Cerebellar cortex (tissue), 1 donor: ENCODE measurements at places on chromosomes 11 and 22.

DNA sequence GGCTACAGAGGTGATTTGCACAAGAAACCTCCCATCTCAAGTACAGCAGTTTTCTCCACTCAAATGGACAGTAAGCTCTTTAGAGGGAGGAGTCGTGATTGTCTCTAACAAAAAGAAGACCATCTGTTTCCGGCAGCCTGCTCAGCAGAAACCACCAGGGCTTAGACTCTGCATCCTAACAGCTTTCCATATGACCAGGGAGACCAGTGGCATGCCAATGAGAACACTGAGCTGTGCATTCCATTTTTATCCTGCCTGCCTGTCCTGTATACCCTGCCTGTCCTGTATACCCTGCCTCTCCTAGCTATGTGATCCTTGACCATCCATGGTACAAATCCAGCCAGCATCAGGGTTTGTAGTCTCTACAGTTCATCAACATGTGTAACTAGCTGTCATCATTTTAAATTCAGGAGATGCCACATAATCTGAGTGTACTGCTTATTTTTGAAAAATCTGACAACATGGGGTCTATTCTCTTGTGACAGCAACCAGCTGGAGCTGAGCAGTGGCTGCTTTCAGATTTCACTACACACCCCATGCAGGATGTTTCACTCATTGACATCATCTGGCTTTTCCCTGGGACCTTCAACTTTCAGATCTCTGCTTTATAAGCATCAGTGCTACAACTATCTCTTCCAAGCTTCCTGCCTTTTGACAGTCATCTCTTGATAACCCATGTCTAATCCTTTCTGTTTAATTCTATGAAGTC is 50.5 kb upstream of the POU2AF2 start:
- DNase-seq: no peak

DNA sequence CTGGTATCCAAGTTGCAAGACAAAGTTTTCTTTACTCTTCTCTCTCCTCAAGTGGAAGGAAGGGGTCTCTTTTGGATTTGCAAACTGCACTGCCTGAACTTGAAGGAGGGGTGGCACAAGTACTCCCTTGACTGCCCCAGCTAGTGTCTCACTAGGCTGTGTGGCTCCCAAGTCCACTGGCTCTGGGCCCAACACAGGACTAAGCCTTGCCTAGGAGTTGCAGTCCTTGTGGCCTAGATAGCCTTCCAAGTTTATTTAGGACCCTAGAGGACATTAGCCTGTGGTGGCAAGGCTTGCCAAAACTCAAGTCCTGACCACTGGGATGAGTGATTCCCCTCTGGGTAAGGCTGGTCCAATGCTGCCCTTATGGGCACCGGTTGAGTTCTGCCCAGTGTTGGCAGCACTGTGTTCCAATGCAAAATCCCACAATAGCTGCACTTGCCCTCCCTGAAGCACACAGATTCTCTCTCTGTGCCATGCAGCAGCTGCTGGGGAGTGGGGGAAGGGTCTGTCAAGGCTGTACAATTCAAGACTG is 10.2 kb upstream of the WEE1 start:
- DNase-seq: no peak

GRCh38 chr11:111983187-111983986 is 41.8 kb upstream of the DLAT start:
- DNase-seq: no peak

DNA sequence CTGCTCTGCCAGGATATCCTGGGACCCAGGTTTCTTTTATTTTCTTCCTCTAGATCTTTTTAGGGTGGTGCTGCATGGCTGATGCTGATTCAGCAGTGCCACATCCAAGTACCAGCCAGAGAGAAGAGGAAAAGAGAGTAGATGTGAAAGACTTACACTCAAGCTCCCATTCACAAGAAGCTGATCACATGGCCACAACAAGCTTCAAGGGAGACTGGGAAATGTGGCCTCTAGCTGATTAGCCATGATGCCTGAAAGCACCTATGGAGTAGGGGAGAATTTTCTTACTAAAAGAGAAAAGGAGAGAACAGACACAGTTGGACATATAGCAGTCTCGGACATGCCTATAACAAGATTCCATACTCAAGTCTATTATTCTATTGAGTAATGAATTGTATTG is 34.4 kb upstream of the FJX1 start:
- DNase-seq: no peak

- DNase-seq: no peak
Observed at GRCh38 chr11:68471360-68472340, 11.1 kb downstream of the PPP6R3 start.

- no peak for DNase-seq
Observed at GRCh38 chr11:119433358-119433725, 10.4 kb upstream of the THY1 start.

DNA sequence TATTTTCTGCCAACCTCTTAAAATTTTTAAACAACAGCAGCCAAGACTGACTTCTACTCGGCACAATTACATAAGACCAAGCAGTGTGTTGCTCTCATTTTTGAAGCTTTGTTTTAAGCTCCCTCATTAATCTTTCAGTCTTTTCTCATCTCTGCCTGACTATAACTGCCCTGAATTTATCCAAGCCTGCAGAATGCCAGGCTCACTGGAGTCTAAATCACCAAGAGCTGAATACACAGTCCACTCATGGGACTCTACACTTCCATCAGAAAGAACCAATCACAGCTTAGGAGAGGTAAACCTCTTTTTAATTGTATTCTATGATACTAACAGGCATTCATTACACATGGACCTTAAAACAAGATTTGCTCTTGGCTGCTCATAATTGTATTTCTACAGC is 178.7 kb downstream of the CADM1 start:
- peak; percentile 55 for DNase-seq

DNA sequence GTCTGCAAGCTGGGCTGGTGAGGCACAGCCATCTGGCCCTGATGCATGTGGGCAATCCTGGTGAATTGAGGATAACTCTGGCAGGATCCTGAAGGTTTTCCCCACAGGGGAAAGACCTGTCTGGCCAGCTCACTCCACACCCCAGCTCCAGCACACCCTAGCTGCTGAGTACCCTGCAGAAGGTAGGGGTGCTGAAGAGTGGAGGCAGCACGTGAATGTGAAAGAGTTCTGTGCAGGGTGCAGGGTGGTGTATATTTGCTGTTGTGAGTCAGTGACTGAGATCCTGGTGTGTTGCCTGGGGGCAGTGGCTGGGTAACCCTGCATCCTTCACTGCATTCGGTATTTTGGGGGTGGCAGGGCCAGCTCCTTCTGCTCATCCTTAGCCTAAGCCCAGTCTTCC is 22.4 kb downstream of the DGAT2 start:
- DNase-seq: no peak

GRCh38 chr11:2208691-2209369 is 37.2 kb upstream of the TH start:
- peak; percentile 90 for DNase-seq

DNA sequence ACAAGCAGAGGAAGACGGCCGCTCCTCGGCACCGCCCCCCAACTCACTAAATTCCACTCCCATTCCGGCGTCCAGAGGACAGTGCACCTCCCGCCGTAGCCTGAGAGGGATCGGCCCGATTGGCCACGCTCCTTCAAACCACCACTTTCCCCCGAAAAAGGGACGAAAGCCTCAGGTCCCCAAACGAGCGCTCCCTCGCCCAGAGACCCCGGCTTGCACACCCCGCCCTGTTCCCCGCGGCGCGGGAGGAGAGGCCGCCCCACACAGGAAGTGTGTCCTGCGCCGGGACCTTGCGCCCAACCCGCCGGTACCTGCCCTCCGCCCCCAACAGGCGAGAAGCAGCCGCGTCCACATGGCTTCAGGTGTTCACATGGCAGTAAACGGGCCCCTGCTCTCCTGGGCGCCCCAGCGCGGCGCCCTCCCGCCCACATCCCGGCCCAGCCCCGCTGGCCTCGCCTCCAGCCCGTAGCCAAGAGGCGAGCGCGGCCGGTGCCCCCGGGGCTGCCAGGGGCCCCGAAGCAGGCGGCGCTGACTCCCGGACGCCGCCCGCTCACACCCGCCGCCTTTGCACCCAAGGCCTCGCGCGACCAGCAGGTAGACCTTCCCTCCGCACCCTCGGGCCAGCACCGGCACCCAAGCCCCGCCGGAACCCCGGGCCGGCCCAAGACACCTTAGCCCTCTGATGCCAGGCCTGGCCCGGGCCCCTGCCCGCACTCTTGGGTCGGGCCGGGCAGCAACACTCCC is 849 bp downstream of the TCF20 start:
- peak; percentile 46 for DNase-seq

- DNase-seq: no peak
Observed at GRCh38 chr22:19331975-19332374, 40.5 kb upstream of the CLTCL1 start.

- DNase-seq: no peak
Observed at GRCh38 chr22:41216984-41217383, 11.9 kb downstream of the L3MBTL2 start.

DNA sequence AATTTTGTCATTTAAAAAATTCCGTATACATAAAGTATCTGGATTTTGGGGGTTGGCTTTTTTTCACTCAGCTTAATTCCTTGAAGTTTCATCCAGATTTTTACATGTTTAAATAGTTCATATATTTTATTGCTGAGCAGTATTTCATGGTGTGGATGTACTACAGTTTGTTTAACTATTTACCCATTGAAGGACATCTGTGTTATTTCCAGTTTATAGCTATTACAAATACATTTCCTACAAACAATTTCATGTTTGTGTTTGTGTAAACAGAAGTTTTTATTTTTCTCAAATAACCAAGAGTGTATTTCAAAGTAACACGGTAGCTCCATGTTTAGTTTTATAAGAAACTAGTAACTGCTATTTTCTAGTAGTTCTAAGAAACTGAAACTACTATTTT is 299.7 kb upstream of the ANO3 start:
- no peak for DNase-seq

GRCh38 chr22:20196094-20196842 is 45.4 kb upstream of the CCDC188 start:
- DNase-seq: no peak

GRCh38 chr11:120520091-120520822 is 8.7 kb downstream of the GRIK4 start:
- no peak for DNase-seq

- DNase-seq: no peak
Observed at GRCh38 chr22:25497181-25497641, 67.3 kb upstream of the GRK3 start.

DNA sequence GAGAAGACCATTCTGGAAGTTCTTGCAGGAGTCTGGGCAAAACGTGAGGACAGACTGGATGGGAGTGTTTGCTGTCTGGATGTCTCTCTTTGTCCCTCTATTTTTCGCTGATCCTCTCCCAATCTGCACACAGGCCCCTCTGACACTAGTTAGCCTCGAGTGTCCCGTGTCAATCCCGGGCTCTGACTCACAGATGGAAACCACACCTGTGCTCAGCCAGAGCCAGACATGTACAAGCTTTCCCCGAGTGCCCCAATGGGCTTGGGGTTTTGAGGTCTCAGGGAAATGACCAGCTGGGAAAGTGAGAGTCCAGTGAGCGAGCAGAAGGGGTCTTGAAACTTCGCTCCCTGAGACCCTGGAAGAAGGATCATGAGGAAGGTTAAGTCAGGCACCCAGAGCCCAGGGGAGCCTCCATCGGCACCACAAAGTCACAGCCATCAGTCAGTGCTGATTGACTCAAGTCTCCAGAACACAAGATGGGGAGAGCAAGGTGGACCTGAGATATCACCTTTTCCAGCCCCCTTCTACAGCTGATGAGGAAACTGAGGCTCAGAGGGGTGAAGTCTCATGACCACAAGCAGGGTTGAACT is 13.9 kb downstream of the APOL2 start:
- DNase-seq: no peak

- DNase-seq: no peak
Observed at GRCh38 chr11:67532889-67533288, 9.6 kb upstream of the CABP2 start.

DNA sequence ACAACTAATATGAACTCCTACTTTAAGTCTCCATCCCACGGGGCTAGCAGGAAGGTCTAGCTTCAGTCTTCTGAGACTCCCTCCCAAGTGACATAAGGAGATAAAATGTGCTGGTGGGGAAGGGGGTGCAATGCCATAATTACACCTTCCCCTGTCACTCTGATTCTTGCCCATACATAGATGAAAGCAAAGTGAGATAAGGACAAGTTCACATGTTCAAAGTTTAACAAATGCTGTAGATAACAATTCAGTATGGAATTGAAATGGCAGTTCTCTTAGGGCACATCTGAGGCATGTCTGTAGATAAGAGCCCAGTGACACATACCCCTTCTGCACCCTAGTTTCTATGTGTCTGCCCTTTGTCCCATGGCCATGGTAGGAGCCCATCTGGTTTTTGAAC is 38.2 kb upstream of the PANX1 start:
- no peak for DNase-seq

GRCh38 chr11:114297806-114298709 is 1.9 kb downstream of the NNMT start:
- no peak for DNase-seq

- no peak for DNase-seq
Observed at GRCh38 chr22:25197340-25197739, 2.3 kb upstream of the CRYBB3 start.

DNA sequence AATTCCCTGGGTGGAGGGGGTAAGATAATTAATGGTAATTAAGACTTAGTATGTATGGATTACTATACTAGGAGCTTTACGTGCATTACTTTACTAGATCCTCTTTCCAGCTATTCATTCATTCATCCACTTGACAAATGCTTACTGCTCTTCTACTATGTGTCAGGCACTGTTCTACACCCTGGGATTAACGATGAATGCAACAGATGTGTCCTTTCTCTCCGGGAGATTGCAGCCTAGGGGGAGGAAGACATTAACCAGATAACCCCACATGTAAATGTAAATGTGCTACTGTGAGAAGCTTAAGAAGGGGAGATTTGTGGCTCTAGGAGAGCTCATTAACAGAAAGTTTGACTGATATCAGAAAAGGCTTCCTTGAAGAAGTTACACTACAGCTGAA is 1.7 kb downstream of the ANKK1 start:
- DNase-seq: no peak

DNA sequence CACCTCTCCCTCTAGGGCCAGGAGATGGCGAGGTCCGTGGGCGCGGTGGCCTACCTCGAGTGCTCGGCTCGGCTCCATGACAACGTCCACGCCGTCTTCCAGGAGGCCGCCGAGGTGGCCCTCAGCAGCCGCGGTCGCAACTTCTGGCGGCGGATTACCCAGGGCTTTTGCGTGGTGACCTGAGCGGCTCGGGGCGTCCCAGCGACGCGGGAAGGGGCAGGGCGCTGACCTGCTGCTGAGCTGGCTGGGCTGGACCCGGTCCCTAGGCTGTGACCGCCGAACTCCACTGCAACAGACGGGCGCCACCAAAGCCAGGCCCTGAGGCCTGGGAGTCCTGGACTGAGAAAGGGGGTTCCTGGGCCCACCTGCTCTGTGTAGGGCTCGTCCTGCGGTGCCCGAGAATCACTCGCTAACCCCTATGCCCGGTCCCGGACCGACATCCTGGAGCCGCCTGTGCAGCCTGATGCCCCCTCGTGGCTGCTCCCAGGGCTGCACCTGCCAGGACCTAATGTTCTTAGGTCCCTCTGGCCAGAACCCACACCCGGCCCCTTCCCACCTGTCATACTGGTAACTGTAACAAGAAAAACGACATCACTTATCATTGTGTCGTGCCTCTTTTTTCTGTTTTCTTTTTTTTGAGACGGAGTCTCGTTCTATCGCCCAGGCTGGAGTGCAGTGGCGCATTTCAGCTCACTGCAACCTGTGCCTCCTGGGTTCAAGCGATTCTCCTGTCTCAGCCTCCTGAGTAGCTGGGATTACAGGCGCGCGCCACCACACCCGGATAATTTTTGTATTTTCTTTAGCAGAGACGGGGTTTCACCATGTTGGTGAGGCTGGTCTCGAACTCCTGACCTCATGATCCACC is 15.0 kb downstream of the RHOD start:
- DNase-seq: peak; percentile 82

GRCh38 chr11:93113824-93114223 is 84.0 kb downstream of the SLC36A4 start:
- DNase-seq: no peak
